Stimulated activated CD4-positive, alpha-beta T cell treated with anti-CD3 and anti-CD28 coated beads, TNF-alpha, amount 100 ng/mL, for 1 hour (primary cell): ENCODE measurements at places on chromosomes 1 and 21.

- no peak for DNase-seq
Observed at GRCh38 chr1:3598051-3598491, 13.2 kb downstream of the MEGF6 start.

- no peak for DNase-seq
Observed at GRCh38 chr1:174407665-174408064, 40.1 kb upstream of the GPR52 start.

DNA sequence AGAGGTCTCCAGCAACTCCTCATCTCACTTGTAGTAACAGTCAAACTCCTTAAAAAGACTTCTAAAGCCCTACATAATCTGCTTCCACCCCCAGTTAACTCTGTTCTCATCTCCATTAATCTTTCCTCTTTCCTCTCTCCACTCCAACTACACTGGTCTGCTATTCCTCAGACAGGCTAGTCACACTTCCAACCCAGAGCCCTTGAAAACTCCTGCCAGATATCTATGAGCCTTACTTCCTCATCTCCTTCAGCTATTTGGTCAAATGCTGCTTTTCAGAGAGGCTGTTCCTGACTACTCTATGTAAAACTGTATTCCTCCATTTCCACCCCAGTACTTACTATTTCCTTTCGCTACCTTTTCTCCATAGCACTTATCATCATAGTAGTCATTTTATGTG, 24.4 kb downstream of the PCP4L1 start:
- no peak for DNase-seq

DNA sequence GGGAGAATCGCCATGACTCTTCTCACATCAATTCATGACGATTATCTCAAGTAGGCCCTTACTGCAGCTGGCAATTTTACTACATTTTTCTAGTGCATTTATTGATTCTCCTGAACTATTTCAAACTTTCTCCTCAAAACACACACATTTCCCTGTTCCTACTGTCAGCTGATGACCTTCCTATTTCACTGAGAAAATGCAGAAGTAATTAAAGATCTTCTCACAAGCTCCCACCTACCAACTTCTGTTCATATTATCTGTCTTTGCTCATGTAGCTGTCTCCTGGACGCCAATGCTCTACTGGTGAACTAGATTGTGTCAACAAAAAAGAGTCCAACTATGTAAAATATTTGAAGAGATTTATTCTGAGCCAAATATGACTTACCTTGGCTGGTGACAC, 36.4 kb upstream of the FASLG start:
- no peak for DNase-seq

DNA sequence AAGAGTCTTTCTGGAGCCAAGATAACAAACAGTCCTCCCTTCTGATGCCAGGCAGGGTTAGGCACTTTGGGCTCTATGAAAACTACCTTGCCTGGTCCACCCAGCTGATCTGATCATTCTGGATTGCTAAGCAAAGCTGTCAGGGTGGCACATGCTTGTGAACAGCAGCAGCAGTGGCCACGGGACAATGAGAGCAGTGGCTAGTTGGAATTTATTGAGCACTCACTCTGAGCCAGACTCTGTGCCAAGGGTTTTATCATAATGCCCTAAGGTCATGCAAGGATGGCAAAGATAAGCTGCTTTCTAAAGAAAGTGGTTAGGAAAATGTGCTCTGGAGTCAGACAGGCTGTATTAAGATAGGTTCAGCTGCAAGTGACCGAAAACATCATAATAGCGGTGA, 390.4 kb upstream of the VAMP3 start:
- DNase-seq, result no peak

- no peak for DNase-seq
Observed at GRCh38 chr1:95021805-95022643, 50.7 kb downstream of the ALG14 start.

GRCh38 chr1:119159111-119159510, 18.7 kb upstream of the WARS2 start:
- DNase-seq, result no peak

GRCh38 chr1:177439301-177439700, 268.5 kb downstream of the BRINP2 start:
- DNase-seq, result no peak

GRCh38 chr1:201647094-201647493, 108.2 kb downstream of the NAV1 start:
- no peak for DNase-seq

- no peak for DNase-seq
Observed at GRCh38 chr1:182568647-182569284, 20.3 kb downstream of the RNASEL start.

- no peak for DNase-seq
Observed at GRCh38 chr1:88529581-88529980, 154.5 kb upstream of the PKN2 start.

GRCh38 chr1:229062135-229062534, 208.8 kb upstream of the RAB4A start:
- no peak for DNase-seq

GRCh38 chr1:197041486-197042353, 25.3 kb downstream of the F13B start:
- no peak for DNase-seq

DNA sequence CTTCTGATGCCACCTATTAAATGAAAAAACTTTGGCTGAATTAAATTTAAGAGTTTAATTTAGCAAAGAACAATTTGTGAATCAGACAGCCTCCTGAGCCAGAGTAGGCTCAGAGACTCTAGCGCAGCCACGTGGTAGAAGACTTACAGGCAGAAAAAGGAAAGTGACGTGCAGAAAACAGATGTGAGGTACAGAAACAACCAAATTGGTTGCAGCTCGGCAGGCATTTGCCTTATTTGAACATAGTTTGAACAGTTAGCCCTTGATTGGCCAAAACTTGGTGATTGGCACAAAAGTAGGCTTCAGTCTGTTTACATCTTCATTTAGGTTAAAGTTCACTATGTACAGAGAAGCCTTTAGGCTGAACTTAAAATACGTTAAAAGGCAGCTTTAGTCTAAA, 22.9 kb downstream of the TCP10L start:
- no peak for DNase-seq

- DNase-seq, result no peak
Observed at GRCh38 chr1:242023805-242024204, 24.9 kb upstream of the MAP1LC3C start.

- no peak for DNase-seq
Observed at GRCh38 chr1:2252423-2252822, 24.3 kb downstream of the SKI start.

GRCh38 chr1:59687081-59687480, 127.7 kb upstream of the HOOK1 start:
- no peak for DNase-seq

GRCh38 chr1:55445416-55445815, 230.3 kb upstream of the USP24 start:
- DNase-seq, result no peak

GRCh38 chr21:25094695-25095094, 512.6 kb downstream of the MRPL39 start:
- no peak for DNase-seq

DNA sequence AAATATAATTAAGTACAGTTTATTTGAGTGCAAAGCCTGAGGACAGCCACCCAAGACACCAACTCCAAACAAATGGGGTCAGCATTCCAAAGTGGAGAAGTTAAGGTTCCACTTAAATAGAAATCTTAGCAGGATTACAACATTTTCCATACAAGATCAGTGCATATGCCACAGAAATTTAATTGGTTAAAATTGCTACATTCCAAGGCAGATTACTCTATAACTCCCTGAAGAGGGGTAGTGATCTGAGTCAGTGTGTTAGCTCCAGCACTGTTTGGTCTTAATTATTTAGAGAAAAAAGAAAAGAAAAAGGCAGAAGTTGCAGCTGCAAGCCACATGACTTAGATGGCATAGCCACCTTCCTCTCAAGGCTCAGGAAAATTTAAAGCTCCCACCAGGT, 297.5 kb downstream of the HHIPL2 start:
- DNase-seq, result no peak

DNA sequence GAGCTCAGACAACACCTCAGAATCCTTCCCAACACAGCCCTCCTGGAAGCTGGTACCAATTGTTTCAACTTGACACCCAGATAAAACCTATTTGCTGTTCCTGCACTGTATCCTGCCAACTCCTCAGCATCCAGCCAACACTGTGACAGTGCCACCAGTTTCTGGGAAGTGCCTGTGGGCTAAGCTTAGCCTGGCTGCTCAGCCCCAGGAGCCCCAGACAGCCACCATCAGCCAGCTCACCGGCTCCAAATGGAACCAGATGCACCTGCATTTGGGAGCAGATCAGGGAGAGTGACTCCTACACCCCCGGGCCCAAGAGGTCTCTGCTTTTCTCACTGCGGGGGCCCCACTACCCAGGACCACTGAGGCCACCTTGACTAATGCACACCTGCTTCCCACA, 24.9 kb downstream of the KCNN3 start:
- DNase-seq, result no peak

DNA sequence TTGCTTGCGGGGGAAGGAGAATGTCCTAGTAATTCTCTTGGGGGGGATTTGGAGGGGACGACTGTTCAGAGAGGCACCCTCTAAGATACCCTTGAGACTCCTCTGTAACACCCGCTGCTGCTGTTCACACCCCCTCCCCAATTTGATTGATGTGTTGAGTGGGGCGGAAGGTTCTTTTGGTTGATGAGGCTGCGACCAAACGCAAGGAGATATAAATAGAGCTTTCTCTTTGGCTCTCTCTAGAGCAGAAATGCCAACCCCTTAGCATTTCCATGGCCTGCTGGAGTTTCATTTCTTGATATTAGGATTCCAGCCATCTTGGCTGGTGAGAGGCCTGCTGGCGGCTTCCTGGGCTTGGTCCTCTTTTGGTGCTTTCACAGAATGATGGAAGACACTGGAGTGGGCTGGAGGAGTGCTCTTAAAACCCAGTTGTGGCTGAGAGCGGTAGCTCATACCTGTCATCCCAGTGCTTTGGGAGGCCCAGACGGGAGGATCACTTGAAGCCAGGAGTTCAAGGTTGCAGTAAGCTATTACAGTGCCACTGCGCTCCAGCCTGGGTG, 2.0 kb downstream of the PIK3CD start:
- DNase-seq, result no peak

- no peak for DNase-seq
Observed at GRCh38 chr1:114339379-114339778, 171.6 kb downstream of the TRIM33 start.

DNA sequence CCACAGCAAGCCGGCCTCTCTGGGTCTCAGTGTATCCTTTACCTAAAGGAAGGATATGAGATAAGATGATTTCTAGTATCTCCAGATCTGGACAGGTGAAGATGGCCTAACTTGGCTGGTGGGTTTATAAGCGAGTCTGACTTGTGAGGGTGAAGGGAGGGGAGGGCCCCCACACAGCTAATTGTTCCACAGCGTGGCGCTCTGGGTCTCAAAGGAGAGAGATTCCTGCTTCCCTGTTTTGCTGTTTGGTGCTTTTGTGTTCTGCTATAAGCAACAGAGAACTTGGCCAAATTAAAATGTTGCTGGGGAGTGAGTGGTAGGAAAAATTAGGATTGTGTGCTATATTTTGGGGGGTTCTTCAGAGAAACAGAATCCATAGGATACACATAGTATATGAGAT, 28.9 kb upstream of the NLRP3 start:
- DNase-seq, result no peak

GRCh38 chr1:25647863-25648262, 31.3 kb downstream of the MAN1C1 start:
- DNase-seq, result no peak

- no peak for DNase-seq
Observed at GRCh38 chr1:46547481-46548383, 3.7 kb downstream of the KNCN start.
